ENCODE measurements at places on chromosomes 11 and 22.
A peak's percentile ranks its signal among the peaks of the same experiment; 100 is the strongest.

DNA sequence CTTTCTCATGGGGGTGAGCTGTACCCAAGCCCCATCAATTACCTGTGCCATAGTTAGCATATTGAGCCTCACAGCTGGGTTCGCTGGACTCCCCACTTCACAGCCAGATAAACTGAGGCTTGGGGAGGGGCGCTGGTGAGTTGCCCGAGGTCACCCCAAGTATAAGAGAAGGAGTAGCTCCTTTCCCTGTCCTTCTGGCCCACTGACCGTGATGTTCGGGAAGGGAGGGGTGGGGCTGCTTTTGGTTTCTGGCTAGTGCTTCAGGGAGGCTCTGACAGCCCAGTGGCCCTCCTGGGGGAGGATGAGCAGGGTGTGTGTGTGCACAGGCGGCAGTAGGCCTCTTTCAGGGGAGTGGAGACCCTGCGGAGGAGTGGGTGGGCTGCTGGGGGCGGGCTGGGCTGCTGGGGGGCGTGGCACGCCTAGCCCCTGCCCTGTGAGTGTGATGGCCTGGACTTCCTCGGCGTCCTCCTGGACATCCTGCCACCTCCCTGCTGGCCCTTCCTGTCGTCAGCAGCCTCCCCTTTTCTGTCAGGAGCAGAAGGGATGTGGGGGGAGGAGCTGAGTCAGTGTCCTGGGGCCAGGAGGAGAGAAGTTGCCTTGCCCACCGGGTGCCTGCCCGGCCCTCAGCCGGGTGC lies 50.3 kb downstream of the TRIOBP start:
- peaks cover 31% of the 10 kb centered on the region for H3K36me3 ChIP-seq
- peaks cover 34% of the 10 kb centered on the region for H3K4me1 ChIP-seq
- no peak for DNase-seq
- H3K27me3 ChIP-seq = no peaks in the 10 kb centered on the region
- peak overlapping the region; percentile 85 for H3K4me3 ChIP-seq
- H3K27ac ChIP-seq = peak overlapping the region; percentile 91

DNA sequence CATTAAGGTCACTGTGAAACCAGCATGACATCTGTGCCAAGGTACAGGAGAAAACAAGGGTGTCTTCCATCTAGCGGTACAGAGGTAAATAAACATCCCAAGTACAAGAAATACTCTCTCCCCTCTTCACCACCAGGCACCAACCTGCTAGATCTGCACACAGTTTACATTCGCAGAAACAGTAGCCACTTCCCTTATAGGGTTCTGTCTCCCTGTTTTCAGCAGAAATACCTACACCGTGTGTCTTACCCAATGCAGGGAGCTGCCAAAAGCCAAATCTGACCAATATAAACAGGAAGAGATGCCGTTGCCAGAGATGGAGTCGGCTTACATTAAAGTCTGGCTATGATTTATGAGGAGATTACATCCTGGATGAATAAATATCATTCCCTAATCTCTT lies 1.2 kb downstream of the SCN4B start:
- peaks cover 10% of the 10 kb centered on the region for H3K4me1 ChIP-seq
- H3K27me3 ChIP-seq = peaks cover 78% of the 10 kb centered on the region
- no peaks in the 10 kb centered on the region for H3K36me3 ChIP-seq
- H3K4me3 ChIP-seq = no peak overlapping the region
- no peak for DNase-seq

GRCh38 chr22:19962909-19963806 lies 21.5 kb upstream of the TXNRD2 start:
- H3K4me1 ChIP-seq = no peaks in the 10 kb centered on the region
- H3K36me3 ChIP-seq = peaks cover 69% of the 10 kb centered on the region
- no peaks in the 10 kb centered on the region for H3K27me3 ChIP-seq

- H3K4me1 ChIP-seq = no peaks in the 10 kb centered on the region
- no peak overlapping the region for H3K27ac ChIP-seq
- DNase-seq = no peak
- no peaks in the 10 kb centered on the region for H3K27me3 ChIP-seq
- no peak overlapping the region for H3K4me3 ChIP-seq
Measured at GRCh38 chr22:21837248-21837979, 30.0 kb downstream of the MAPK1 start.

- peak; percentile 40 for DNase-seq
- peaks cover 38% of the 10 kb centered on the region for H3K36me3 ChIP-seq
- H3K27ac ChIP-seq = no peak overlapping the region
- no peak overlapping the region for H3K4me3 ChIP-seq
- peaks cover 14% of the 10 kb centered on the region for H3K4me1 ChIP-seq
- H3K27me3 ChIP-seq = no peaks in the 10 kb centered on the region
Measured at GRCh38 chr22:40247976-40248375, 70.3 kb downstream of the TNRC6B start.

DNA sequence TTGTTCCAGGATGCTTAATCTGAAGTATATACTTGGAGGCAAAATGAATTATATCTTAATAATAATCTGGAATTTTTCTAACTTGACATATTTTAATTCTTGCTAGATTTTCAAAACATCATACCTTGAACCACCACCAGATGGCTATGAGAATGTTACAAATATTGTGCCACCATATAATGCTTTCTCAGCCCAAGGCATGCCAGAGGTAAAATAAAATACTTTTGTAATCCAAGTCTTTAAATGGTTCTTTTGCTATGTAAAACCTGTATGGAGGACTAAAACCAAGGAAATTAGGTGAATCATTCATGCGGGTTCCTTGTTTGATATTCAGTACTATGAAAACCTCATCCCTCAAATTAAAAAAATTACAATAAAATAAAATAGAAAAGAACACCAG lies 14.4 kb downstream of the NAALAD2 start:
- H3K4me1 ChIP-seq = no peaks in the 10 kb centered on the region
- no peaks in the 10 kb centered on the region for H3K27me3 ChIP-seq
- no peak overlapping the region for H3K27ac ChIP-seq
- H3K36me3 ChIP-seq = no peaks in the 10 kb centered on the region

DNA sequence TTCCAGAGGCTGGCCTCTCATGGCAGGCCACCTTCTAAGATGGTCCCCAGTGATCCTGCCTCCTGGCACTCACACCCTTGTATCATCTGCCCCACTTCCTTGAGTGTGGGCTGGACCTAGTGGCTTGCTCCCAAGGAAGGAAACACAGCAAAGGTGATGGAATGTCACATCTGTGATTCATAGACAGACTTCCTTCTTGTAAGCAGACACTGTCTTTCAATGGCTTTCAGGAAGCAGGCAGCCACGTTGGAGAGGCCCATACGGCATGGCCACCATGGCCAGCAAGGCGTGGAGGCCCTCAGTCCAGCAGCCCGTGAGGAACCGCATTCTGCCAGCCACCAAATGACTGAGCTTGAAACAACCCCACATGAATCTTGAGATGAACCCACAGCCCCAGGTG lies 11.3 kb downstream of the LMO1 start:
- H3K27ac ChIP-seq = no peak overlapping the region
- H3K27me3 ChIP-seq = peaks cover 5% of the 10 kb centered on the region
- H3K4me3 ChIP-seq = no peak overlapping the region
- no peak for DNase-seq
- H3K4me1 ChIP-seq = no peaks in the 10 kb centered on the region
- no peaks in the 10 kb centered on the region for H3K36me3 ChIP-seq

- H3K4me1 ChIP-seq = peaks cover 22% of the 10 kb centered on the region
- peak overlapping the region; percentile 70 for H3K27ac ChIP-seq
- no peak overlapping the region for H3K4me3 ChIP-seq
- H3K36me3 ChIP-seq = no peaks in the 10 kb centered on the region
Measured at GRCh38 chr22:22928666-22929380, 41.2 kb downstream of the IGLL5 start.

DNA sequence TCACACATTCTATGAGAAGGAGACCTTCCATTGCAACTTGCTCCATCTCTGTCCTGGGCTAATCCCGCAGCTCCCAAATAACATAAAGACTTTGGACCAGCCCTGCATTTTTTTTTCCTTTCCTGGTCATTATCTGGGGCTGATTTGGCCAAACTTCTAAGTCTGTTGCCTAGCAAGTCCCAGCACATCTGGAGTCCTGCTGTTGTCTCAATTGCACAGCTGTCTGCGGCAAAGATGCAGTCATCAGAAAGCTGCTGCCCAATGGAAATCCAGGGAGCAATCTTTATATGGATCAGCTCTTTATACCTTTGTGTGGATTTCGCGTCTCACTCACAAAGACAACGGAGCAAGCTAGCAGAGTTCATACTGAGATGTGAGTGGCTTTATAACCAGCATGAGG lies 105.9 kb downstream of the NXPE2 start:
- no peak for DNase-seq
- H3K4me3 ChIP-seq = no peak overlapping the region
- H3K27me3 ChIP-seq = no peaks in the 10 kb centered on the region
- no peaks in the 10 kb centered on the region for H3K4me1 ChIP-seq
- H3K27ac ChIP-seq = no peak overlapping the region
- H3K36me3 ChIP-seq = no peaks in the 10 kb centered on the region

DNA sequence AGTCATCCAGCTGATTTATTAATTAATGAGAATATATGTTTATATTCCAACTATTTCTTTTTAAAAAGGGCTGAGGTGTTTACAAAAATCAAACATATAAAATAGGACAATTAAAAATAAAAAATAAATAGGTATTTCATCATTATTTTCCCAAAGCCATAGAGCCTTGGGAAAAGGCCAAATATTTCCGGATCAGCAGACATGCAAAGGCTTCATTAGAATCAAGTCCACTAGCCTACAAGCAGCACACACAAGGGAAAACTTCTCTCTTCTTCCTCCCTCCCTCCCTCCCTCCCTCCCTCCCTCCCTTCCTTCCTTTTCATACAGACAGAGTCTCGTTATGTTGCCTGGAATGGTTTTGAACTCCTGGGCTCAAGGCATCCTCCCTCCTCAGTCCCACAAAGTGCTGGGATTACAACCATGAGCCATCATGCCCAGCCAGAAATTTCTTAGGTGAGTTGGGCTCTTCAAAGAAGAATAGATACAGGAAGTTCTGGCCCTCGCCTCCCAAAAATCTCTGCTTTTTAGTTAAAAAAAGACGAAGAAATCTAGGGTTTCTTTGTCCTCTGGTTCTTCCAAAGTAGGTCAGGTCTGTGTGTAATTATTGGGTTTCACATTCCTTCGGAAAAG lies 121.2 kb downstream of the SIK3 start:
- H3K27ac ChIP-seq = no peak overlapping the region
- no peaks in the 10 kb centered on the region for H3K4me1 ChIP-seq
- no peak for DNase-seq
- no peaks in the 10 kb centered on the region for H3K36me3 ChIP-seq
- no peaks in the 10 kb centered on the region for H3K27me3 ChIP-seq
- no peak overlapping the region for H3K4me3 ChIP-seq

GRCh38 chr11:78821371-78822306 lies 247.0 kb upstream of the NARS2 start:
- no peaks in the 10 kb centered on the region for H3K4me1 ChIP-seq
- H3K36me3 ChIP-seq = no peaks in the 10 kb centered on the region
- H3K4me3 ChIP-seq = no peak overlapping the region

GRCh38 chr22:32552521-32552920 lies 77.9 kb downstream of the FBXO7 start:
- no peak for DNase-seq
- peaks cover 3% of the 10 kb centered on the region for H3K27me3 ChIP-seq
- no peak overlapping the region for H3K4me3 ChIP-seq
- H3K36me3 ChIP-seq = no peaks in the 10 kb centered on the region

GRCh38 chr22:46583571-46583970 lies 36.6 kb upstream of the GRAMD4 start:
- peaks cover 61% of the 10 kb centered on the region for H3K4me1 ChIP-seq
- peak overlapping the region; percentile 37 for H3K27ac ChIP-seq
- DNase-seq = no peak
- H3K36me3 ChIP-seq = peaks cover 55% of the 10 kb centered on the region

GRCh38 chr11:69698362-69698761 lies 5.5 kb downstream of the FGF19 start:
- no peaks in the 10 kb centered on the region for H3K27me3 ChIP-seq
- H3K36me3 ChIP-seq = no peaks in the 10 kb centered on the region
- H3K27ac ChIP-seq = no peak overlapping the region
- no peak overlapping the region for H3K4me3 ChIP-seq

GRCh38 chr11:109939166-109939810 lies 153.9 kb upstream of the ZC3H12C start:
- H3K4me3 ChIP-seq = no peak overlapping the region
- no peaks in the 10 kb centered on the region for H3K4me1 ChIP-seq
- H3K27ac ChIP-seq = no peak overlapping the region
- no peaks in the 10 kb centered on the region for H3K36me3 ChIP-seq
- no peaks in the 10 kb centered on the region for H3K27me3 ChIP-seq

DNA sequence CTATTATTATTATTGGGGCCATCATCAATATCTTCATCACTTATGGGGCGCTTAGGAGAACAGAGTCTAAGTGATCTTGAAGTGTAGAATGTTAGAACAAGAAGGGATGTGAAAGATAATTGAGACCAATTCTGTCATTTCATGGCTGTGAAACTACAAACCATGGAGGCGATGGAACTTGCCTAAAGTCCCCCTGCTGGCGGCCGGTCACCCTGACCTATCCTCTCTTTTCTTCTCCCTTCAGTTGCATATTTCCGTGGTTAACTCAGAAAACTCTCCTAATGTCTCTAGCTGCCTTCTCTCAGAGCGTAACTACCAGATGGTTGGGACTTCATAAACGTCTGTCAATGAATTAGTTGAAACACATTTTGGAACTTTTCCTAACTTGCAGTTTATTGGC lies 6.6 kb upstream of the OR4B1 start:
- H3K27me3 ChIP-seq = no peaks in the 10 kb centered on the region
- no peaks in the 10 kb centered on the region for H3K4me1 ChIP-seq
- no peaks in the 10 kb centered on the region for H3K36me3 ChIP-seq
- H3K4me3 ChIP-seq = no peak overlapping the region

- H3K36me3 ChIP-seq = no peaks in the 10 kb centered on the region
- no peak overlapping the region for H3K27ac ChIP-seq
- H3K4me1 ChIP-seq = no peaks in the 10 kb centered on the region
- no peaks in the 10 kb centered on the region for H3K27me3 ChIP-seq
- DNase-seq = no peak
Measured at GRCh38 chr11:57244911-57245310, 7.9 kb upstream of the APLNR start.
